ENCODE measurements at places on chromosomes 16 and 17.
A peak's percentile ranks its signal among the peaks of the same experiment; 100 is the strongest.

DNA sequence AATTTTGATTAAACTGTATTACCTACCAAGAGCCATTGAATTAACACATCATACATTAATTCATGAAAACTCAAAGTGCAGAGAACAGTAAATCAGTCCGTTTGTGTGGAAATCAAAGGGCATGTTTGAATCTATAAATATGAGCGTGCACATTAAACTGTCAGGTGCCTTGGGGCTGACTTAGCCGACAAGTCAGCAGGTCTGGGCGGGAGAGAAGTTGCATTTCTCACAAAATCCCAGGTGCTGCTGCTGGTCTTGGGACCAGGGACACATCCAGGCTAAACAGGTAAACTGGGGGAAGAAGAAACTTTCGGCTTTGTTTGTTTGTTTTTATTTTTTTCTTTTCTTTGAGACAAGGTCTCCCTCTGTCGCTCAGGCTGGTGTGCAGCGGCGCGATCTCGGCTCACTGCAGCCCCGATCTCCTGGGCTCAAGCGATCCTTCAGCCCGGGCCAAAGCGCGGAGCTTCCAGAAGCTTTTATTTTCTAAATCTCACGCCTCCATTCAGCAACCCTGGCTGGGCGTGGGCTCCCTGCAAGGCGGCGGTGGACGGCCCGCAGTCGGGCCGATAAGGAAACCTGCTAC, 213.9 kb downstream of the MRTFB start:
- DNase-seq = no peak

GRCh38 chr16:84559311-84559932, 55.0 kb upstream of the MEAK7 start:
- no peak for DNase-seq

DNA sequence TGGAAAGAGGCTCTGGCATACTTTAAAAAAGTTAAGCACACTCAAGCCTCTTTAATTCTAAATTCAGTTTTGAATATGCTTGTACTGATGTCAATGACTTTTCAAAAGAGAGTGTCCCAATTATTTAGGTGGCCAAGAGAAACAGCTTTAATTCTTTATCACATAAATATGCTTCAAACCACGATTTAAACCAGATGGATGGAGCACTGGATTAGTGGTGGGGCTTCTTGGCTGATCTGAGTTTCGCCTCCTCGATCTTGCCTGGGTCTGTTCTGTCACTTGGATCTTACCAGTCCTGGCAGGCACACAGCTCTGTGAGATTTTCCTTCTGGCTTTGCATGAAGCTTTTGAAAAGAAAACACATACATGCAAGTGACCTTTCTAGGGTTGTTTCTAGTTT, 467.8 kb downstream of the MAF start:
- no peak for DNase-seq

DNA sequence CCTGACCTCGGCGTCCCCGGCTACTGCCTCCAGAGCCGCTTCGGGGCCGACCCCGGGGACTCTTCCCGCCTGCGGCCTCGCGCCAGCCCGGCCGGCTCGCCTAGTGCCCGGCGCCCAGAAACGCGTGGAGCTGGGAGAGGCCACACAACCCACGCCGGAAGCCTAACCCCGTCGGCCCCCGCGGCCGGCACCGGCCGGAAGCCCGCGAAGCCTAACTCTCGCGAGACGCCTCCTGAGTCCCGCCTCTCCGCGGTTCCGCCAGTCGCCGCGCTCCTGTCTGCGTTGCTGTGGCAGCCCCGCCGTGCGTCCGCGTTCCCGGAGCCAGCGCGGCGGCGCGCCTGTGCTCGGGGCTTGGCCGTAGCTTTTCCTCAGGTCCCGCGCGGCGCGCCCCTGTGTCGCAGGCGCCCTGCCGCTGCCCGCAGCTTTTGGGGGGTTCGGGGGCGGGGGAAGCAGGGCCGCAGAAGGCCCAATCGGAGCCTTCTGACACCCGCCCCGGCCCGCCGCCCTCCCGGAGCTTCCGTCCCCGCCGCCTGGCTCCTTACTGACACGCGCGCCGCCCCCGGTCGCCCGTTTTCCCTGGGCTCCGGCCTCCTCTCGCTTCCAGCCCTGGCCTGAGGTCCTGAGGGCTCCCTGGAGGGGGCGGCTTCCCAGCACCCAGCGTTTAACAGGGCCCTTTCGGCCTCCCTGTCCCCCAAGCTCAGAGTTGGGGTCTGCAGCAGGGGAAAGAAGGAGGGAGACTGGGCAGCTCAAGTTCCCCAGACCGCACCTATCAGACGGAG, 21.7 kb downstream of the NPTX1 start:
- DNase-seq = peak; percentile 100

GRCh38 chr16:2689968-2690801, 7.9 kb downstream of the KCTD5 start:
- DNase-seq = no peak

GRCh38 chr16:12546918-12547607, 256.6 kb downstream of the CPPED1 start:
- DNase-seq = peak; percentile 47

GRCh38 chr16:30820952-30821421, 34.0 kb upstream of the ZNF629 start:
- DNase-seq = no peak

GRCh38 chr16:405548-406506, 4.1 kb downstream of the DECR2 start:
- no peak for DNase-seq

DNA sequence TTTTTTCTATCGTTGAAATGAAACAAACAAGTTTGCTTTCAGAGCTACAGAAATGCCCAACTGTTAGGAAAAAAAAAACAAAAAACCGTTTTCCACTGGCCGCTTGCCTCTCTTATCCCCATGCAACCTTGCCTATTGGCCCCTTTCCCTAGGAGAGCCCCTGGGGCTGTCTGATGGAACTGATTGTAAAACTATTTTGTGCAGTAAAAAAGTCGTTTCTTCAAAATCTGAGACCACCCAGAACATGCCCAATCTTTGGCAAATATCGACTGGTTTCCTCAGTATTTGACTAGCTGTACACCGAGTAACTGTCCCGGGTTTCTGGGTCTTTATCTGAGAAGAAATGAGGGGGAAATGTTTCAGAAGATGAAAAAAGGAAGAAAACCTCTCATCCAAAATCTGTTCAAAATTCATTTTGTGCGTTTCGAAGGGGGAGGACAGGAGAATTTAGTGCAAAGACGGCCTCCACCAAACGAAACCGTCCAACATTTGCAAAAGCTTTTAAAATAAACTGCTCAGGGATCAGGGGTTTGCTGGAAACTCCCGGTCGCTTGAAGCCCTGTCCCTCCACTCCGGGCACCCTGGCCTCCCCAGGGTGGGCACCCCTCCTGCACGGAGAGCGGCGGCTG, 1.1 kb upstream of the GNAO1 start:
- DNase-seq = no peak

GRCh38 chr16:83949724-83950001, 3.4 kb upstream of the OSGIN1 start:
- DNase-seq = no peak
